ENCODE measurements at places on chromosomes 11 and 22.
A peak's percentile ranks its signal among the peaks of the same experiment; 100 is the strongest.

DNA sequence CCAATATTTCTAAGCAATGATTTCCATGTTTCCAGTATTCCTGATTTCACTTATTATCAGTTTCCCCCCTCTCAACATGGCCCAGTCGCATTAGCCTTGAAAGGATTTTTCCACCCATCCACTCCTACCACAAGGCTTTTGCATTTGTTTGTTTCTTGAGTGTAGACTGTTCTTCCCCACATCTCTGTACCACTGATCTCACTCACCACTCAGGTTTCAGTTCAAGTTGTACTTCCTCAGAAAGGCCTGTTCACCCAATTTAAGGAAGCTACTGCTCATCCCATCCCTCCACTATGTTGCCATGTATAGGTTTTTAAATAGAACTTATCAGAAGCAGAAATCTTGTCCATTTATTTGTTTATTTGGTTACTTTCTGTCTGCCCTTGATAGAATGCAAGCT lies 472.3 kb downstream of the FAM181B start:
- DNase-seq = no peak

DNA sequence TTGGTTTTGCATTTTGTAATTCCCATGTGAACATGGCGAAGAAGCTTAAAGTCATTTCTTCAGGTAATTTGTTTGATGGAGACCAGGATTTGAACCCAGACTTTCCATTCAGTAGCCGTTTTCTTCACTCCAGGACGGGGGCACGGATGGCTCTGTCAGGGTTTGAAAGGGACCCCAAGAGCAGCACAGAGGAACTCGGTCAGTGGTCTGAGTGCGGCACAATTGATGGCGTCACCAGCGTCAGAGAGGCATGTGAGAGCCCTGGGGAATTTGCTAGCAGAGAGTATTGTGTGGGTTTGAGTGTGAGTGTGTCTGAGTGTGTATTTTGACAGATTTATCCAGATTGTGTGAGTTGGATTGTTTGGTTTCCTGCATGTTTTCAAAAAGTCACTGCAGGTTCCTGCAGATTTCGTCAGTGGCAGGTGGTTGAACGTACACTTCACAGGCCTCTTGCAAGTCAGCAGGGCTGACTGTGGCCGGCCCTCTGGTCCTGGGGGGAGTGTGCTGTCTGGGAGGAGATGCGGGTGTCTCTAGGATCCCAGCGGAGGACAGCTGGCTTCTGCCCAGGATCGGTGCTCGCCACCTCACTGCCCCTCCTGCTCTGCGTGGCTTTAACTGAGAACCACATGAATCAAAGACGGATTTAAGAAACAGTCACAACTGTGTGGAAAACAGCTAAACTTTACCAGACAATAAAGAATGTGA lies 199.3 kb downstream of the TBC1D22A start:
- DNase-seq = no peak

DNA sequence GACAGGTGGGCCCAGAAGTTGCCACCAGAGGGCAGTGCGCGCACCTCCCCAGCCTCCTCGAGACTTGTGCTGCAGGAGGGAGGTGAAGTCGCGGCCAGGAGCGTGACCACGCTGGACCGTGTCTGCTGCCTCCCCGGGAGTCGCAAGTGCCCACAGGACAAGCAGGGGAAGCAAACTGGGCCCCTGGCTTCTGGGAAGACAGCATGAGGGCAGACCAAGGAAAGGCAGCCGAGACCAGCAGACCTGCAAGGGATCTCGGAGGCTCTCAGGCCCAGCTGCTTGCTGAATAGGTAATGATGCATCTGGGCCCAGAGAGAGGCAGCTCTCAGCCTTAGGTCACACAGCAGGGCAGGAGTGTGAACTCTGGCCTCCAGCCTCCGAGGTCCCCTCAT lies 17.0 kb upstream of the IL2RB start:
- DNase-seq = peak; percentile 73

GRCh38 chr11:91373497-91373896 lies 851.1 kb upstream of the FAT3 start:
- DNase-seq = peak; percentile 13

DNA sequence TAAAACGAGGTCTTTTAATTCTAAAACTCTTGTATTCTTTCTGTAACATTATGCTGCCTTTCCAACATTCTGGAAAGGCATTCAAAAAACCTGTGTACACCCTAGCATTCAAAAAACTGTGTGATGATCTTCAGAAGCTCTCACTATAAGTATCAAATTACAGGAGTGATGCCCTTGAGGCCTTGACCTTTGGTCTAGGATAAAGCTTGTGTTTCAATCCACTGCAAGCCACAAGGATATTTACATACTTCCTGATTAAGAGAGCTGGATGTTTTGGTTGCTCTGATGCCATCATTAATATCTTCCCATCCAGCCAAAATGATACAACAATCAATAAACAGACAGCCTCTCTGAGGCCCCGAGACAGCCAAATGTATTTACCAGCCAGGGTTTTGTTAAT lies 11.9 kb downstream of the CLPB start:
- DNase-seq = peak; percentile 22

DNA sequence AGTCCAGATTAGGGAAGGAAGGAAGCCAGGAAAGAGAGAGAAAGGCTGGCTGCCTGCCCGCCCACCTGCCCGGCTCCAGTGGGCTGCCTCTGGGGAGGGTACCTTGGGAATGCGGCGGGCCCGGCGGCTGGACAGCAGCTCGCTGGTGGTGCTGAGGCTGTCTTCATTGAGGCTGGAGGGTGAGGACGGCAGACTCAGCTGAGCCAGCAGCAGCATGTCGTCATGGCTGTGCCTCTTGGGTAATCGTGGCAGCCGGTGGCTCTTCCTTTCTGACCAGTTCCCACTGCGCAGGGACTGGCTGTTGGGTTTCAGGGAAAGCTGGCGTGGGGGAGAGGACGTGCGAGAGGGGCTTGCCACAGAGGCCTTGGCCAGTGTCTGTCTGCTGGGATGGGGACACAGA lies 32.9 kb downstream of the RPL27A start:
- no peak for DNase-seq

DNA sequence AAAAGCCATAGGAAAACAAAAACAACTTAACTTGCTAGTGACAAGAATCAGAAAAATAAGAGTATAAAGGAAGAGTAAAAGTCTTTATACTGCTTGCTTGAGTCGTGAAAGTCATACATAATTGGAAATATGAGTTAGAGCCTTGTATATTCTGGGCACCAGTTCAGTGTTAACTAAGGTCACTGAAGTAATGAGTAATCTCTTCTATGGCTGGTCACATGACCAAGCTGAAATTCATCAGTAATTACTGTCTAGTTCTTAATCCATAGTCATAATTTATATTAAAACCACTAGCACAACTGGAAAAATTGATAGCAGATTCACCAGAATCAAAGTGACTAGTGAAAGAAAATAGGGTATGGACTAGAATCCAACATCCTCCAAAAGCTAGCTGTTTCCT lies 84.4 kb upstream of the SLC5A12 start:
- DNase-seq = no peak

DNA sequence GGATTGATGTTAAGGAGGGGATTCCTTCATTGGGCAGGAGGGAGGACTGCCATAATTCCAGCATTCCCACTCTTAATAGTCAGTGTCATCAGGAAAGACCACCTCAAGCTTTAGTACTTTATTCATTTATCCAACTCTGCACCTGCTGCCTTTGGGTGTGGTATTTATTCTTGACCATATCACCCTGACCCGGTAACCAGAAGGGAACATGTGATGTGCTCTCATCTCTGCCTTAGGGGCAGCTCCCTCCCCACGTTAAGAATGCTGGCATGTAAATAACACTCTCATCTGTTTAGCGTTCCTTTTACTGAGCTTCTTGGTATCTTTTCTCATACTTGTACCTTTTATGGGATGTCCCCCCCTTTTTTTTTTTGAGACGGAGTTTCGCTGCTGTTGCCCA lies 7.7 kb downstream of the CAT start:
- no peak for DNase-seq

DNA sequence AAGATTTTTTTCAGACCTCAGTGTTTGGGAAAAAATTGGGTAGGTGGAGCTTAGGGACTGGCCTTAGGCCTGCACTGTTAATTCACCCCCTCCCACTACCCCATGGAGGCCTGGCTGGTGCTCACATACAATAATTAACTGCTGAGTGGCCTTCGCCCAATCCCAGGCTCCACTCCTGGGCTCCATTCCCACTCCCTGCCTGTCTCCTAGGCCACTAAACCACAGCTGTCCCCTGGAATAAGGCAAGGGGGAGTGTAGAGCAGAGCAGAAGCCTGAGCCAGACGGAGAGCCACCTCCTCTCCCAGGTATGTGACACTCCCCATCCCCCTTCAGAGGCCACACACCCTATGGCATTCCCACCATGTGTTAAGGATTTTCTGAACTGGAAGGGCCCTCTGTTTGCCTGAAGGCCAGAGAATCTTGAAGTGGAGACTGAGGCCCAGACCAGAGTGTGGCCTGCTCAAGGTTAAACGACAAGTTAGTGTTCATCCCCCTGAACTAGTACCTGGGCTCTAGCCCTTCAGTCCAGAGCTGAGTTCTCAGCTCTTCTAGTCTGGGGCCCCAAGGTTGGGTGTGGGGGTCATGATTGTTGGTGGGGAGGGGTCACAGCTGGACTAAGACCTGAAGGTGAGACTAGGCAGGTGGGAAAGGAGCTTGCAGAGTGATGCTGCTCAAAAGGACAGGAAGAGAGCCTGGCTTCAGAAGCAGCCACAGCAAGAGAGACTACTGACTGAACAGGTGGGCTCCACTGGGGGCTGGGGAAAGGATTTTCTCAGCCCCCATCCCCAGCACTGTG lies 2.3 kb upstream of the FOLR1 start:
- peak; percentile 89 for DNase-seq

DNA sequence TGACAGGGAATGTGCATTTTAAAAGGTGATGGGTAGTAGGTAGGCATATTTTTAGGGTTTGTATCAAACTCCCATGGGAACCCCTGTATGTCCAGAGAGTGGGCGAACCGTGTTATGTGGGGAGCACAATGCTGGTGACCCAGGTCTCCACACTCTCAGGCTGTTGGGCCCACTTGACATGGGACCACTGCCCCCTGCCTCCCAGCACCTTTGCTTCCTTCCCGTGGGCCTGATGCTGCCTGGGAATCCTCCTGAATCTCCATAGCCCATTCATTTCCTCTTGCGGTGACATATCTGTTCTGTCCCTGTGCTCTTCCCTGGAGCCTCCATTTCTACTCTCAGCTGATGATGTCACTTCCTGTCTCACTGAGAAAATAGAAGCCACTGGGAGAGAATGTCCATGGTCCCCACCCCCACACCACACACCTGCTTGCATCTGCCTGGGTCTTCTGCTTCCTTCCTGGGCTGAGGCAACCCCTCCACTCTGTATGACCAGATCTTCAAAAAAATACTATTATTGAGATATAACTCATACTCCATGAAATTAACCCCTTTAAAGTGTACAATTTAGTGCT lies 55.8 kb upstream of the THY1 start:
- no peak for DNase-seq

DNA sequence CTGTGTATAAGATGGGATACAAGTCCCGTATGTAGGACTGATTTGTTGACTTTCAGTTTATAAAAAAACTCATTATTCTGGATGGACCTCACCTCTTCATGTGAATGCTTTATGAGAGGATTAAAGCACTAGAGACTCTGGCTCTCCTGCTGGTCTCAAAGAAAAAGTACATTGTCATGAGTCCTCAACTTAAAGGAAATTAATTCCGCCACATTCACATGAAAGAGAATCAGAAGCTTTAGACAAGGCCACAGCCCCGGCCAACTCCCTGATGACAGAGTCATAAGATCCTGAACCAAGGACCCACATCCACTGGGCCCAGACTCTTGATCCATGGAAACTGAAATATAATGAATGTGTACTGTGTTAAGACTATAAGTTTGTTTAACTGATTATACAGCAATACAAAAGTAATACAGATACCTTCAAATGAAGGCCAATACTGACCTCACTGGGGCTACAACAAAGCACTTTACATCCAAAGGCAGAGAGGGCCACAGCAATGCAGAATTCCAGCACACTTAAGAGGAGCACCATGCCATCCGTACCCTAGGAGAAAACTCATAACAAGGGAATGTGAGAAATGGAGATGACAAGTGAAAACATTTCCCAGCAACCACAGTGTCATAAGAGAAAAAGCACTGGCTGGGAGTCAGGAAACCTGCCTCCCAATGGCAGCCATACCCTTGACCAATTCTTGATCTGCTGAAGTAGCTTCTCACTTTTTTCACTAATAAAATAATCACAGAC lies 25.4 kb upstream of the MS4A6A start:
- DNase-seq = no peak

- DNase-seq = peak; percentile 61
Observed at GRCh38 chr11:35163209-35163608, 24.2 kb downstream of the CD44 start.

GRCh38 chr22:26894766-26895485 lies 237.5 kb downstream of the MIAT start:
- DNase-seq = no peak

GRCh38 chr11:33703234-33703633 lies 2.6 kb upstream of the C11orf91 start:
- DNase-seq = no peak

GRCh38 chr22:46125816-46126765 lies 24.2 kb upstream of the PPARA start:
- no peak for DNase-seq

GRCh38 chr11:105388006-105388405 lies 221.9 kb upstream of the GRIA4 start:
- DNase-seq = no peak

DNA sequence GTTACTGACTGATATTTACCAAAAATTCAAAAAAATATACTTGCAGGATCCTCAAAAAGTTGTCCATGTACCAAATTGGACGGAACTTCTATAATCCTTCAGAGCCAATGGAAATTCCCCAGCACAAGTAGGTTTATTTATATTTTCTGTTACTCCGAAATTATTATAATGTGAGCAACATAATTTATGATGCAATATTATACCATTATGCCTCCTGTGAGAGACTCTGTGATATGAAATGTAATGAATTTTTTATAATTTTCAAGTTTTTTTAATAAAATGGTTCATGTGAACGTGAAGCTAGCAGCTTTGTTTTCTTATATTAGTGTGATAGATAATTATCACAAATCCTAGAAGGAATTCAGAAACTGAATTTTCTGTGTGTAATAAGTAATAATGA lies 18.2 kb downstream of the PIWIL4 start:
- DNase-seq = no peak

DNA sequence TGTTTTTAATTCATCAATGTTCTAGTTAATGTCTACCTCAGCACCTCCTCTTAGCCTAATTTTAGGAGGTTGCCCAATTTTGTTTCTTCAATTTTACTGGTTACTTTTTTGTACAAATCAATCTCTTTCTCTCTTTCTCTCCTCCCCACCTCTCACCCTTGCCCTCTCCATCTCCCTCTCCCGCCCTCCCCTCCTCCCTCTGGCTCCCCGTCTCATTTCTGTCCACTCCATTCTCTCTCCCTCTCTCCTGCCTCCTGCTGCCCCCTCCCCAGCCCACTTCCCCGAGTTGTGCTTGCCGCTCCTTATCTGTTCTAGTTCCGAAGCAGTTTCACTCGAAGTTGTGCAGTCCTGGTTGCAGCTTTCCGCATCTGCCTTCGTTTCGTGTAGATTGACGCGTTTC lies 40.9 kb upstream of the NNMT start:
- no peak for DNase-seq

GRCh38 chr11:20042045-20042639 lies 118.1 kb downstream of the DBX1 start:
- DNase-seq = no peak
